ENCODE measurements at places on chromosomes 12 and 14.

GRCh38 chr14:41749429-41749828 is 142.8 kb downstream of the LRFN5 start:
- peak; percentile 63 for DNase-seq

- DNase-seq = no peak
Measured at GRCh38 chr14:35133542-35134328, 11.4 kb downstream of the PRORP start.

GRCh38 chr12:27589419-27589818 is 65.4 kb downstream of the PPFIBP1 start:
- no peak for DNase-seq

- DNase-seq = peak; percentile 97
Measured at GRCh38 chr12:124774462-124775167, 89.0 kb downstream of the SCARB1 start.

GRCh38 chr12:110937104-110937641 is 16.8 kb upstream of the MYL2 start:
- peak; percentile 15 for DNase-seq

- peak; percentile 97 for DNase-seq
Measured at GRCh38 chr12:47270782-47271664, 191.3 kb upstream of the AMIGO2 start.

- DNase-seq = no peak
Measured at GRCh38 chr12:2811801-2812200, 667 bp upstream of the ITFG2 start.

DNA sequence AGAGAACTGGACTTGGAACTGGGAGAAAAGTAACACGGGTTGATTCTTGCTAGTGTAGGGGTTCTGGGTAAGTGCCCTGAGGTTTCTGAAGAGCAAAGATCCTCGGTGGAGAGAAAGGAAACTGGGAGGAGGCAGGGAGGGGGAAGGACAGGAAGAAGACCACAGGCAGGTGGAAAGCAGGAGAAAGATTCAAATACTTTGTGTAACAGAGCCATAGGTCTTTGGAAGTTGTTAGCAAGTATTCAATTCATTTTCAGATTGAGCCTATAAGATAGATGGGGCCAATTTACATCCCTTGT is 1.3 kb downstream of the PNP start:
- DNase-seq = no peak

DNA sequence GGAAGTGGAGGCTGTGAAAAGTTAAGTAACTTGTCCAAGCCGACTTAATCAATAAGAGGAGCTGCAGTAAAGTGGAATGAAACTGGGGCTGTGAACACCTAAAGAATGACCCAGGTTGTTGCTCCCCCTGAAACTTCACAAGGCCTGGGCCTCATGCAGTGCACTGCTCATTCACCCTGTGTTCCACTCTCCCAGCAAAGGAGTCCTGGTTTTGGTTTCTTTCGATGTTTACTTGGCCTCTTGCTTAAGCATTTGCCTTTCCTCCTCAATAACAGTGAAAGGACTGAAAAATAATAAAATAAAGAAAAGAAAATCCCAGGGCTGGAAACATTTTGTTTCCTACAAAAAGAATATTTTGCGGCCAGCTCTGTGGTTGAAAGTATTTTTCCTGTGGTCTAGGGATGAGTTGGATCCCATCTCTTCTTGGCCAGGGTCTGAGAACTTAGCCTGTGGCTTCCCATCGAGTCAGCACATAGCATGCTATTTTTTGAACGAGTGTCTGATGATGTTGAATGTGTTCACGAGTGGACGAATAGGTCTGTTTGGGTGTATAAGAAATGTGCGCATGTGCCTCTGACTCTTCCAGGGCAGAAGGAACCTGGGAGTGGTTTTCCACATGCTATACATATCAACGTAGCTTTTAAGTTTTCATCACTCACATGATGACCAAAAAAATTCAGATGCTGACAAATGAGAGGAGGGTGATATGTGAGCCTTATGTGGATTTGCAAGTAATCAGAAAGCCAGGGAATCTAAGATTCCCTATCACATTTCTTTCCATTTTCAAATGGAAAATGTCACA is 349.8 kb downstream of the ZFP36L1 start:
- peak; percentile 94 for DNase-seq

GRCh38 chr14:85358136-85358785 is 171.7 kb upstream of the FLRT2 start:
- no peak for DNase-seq

Measured in fibroblast of skin of abdomen (primary cell).